ENCODE measurements at places on chromosomes 4 and X.

- no peak for DNase-seq
These were observed 52.9 kb downstream of the TRIM2 start for GRCh38 chr4:153257151-153257620.

GRCh38 chr4:5800496-5800895 lies 89.5 kb downstream of the EVC start:
- DNase-seq: no peak

- no peak for DNase-seq
These were observed 30.5 kb upstream of the ACSL1 start for GRCh38 chr4:184856277-184856609.

- no peak for DNase-seq
These were observed 9.3 kb downstream of the CNKSR2 start for GRCh38 chrX:21383546-21383945.

DNA sequence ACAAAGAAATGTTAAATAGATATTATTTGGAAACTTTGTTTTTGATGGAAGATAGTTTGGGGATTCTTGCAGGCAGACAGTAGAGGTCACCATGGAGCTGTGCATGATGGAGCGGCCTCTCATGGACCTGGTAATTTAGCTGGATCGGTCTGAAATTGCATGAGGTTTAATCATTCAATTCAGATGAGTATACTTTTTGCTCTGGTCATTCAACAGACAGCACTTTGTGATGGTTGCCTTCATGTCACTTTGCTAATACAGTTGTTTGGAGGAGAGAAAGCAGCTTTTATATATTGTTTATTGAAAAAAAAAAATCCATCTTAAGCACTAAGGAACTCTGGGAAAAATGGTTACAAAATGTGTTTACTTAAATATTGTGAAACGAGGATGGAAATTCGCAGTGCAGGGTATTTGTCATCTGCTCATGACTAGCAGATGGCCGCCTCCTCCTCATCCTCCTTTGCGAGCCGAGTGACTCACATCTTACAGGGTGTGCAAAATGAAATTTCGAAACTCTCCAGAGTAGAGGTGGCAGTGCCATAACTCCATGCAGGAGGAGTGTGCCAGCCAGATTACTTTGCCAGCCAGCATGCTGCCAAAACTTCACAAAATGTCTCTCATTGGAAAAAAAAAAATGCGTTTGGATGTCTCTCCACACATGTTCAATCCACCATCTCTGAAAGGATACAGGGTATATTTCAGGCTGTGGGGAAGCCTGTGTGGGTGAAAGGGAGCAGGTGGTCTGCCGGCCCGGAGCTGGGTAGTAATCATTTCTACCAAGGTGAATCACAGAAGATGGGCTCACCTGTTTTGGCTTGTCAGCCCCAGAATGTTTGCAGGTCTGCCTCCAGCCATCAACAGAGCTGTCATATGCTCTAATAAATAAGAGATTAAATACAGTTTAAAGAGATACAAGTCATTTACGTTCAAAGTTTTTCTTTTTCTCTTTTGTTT lies 314.9 kb upstream of the DIPK2B start:
- DNase-seq: no peak

GRCh38 chrX:53713987-53714579 lies 27.6 kb upstream of the HUWE1 start:
- DNase-seq: no peak
